Activated T-cell treated with anti-CD3 and anti-CD28 coated beads for 4 hours (primary cell): ENCODE measurements at places on chromosomes 12 and 14.

GRCh38 chr12:123513805-123514204, 19.7 kb downstream of the RILPL1 start:
- DNase-seq: no peak

DNA sequence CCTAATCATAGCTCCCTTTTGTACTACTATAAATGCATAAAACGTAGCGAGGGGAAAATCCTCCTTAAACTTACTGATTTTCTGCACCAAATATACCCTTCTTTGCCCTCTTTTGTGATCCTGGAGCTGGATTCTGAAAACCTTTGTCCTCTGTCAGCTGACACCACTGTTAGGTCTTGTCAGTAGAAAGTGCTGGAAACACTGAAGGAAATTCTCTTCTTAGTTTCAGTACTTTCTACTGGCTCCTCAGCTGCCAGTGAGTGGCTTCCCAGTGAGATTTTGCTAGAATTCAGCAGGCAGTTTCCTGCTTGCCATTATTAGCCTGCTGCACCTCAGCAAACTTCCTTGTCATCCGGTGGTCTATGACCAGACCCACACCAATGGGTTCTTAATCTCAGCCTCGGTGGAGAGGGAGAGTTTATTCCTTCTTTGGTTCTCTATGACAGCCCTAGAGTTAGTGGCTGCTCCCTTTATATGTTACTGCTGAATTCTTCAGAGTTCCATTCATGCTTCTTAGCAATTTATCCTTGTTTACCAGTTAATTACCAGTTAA, 476.2 kb downstream of the FSCB start:
- DNase-seq: no peak

DNA sequence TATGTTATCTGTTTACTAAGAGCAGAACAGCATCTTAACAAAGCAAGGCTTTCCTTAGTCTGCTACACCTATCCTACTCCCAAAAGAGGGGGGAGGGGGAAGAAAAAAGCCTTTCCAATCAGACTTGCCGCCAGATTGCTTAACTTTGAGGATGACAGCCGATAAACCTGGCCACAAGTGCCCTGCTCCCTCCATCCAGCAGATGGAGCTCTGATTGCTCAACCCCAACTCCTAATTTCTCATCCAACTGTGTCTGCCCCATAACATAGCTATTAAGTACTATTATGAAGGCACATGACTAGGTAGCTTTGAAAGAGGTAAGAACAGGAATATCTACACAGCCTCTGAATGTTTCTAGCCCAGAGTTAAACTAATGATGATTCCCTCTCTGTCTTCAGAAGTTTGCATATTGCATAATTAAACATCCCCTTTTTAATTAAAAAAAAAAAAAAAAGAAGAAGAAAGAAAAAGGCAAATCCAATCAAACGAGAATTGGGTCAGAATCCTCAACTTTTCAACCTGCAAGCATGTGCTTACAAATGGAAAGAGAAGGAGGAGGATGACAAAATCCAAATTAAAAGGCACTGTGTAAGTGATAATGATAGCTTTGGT, 247.4 kb downstream of the GALC start:
- DNase-seq: no peak

DNA sequence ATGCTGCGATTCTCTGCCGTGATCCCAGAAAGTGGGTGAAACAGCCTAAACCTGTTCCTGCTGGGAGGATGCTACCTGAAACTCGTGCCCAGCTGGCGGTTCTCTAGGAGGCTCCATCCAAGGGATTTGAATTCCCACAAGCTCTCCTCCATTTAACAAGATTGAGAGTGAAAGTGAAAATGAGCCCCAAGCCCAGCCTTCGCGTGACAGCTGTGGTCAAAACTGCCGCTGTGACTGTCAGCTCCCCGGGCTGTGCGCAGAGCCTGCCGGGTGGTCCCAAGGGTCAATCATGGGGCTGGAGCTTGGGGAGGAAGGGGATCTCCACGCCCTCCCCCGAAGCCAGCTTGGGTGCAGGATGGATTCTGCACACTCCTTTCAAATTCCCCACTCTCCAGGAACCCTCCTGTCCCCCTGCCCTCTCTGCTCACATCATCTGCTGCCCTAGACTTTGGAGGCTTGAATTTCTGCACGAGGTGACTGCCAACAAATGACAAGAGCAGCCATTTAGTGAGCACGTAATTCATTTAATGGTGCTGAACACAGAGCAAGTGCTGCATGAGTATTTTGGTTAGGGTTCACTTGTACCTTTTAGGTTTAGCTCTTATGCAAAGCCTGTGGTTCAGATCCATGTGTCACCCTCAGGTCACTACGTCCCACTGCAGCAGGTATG, 5.3 kb downstream of the ASB2 start:
- no peak for DNase-seq

GRCh38 chr12:29562110-29562804, 64.8 kb upstream of the OVCH1 start:
- DNase-seq: no peak
